KG1 (cell line): ENCODE measurements at places on chromosomes 13 and 19.

GRCh38 chr13:29520671-29521070 lies 74.8 kb downstream of the SLC7A1 start:
- no peak for DNase-seq

DNA sequence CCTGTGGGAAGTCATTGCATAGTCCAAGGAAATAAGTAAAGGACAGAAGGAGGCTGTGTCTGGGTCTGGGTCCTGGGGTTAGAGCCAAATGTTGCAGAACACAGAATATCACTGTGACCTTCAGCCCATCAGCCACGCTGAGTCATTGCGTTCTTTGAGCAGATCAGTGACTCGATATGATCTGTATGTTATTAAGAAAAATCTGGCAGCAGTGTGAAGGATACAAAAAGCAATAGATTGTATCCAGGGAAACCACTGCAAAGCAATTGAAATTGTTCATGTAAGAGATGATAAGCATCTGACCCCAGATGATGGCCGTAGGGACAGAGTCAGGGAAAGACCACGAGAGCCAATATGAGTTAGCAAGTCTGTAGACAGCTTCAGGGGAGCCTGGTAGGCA lies 1575.1 kb upstream of the SLC10A2 start:
- no peak for DNase-seq

GRCh38 chr19:28840891-28841290 lies 372.1 kb downstream of the UQCRFS1 start:
- DNase-seq = no peak

GRCh38 chr19:1591421-1592023 lies 1.1 kb downstream of the MBD3 start:
- DNase-seq = no peak

- DNase-seq = no peak
Observed at GRCh38 chr13:50244713-50245574, 229.7 kb downstream of the KCNRG start.

DNA sequence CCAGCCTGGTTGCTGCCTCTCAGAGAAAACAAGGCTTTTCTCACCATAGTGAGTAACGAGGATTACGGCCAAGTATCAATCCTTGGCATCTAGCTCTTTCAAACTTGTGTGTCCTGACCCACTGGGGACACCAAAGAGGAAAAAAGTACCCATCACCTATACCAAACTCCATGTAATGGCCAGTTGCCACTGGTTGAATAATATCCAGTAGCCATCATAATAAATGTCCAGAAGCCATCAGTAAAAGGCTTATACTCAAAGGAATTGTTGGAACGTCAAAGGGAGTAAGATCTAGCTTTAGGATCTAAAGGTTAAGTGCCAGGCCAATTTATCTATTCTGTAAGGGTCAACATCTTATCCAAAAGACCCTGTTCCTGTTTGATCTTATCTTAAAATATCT lies 91.1 kb downstream of the PTPRS start:
- no peak for DNase-seq

- no peak for DNase-seq
Observed at GRCh38 chr13:75222031-75222430, 259.9 kb downstream of the TBC1D4 start.

GRCh38 chr19:57643734-57644133 lies 10.8 kb downstream of the ZNF211 start:
- DNase-seq = no peak

GRCh38 chr19:6374161-6374709 lies 1.5 kb downstream of the PSPN start:
- DNase-seq = no peak
